CD4-positive, alpha-beta T cell treated with Interleukin-15 for 1 hour (primary cell): ENCODE measurements at places on chromosomes 6 and 20.

DNA sequence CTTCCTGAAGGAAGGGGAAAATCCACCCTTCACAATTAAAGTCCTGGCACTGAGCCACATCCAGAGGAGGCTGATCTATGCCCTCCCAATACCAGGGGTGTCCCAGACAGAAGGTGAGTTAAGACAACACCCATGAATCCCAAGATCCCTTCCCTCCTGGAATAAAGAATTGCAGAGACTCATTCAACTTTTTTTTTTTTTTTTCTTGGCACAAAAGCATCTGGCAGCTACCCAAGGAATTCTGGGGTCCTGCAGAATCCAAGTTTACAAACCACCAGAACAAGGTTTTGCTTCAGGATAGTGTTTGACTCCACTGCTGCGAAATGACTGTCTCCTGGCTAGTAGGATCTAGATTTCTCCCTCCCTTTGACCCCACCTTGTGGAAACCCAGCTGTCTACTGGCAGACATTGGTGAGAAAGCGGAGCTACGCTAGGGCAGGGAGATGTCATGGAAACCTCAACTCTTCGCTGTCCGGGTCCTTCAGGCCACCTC is 37.4 kb downstream of the JAG1 start:
- no peak for DNase-seq

- DNase-seq, result no peak
These were observed 7.6 kb downstream of the USP45 start for GRCh38 chr6:99507648-99508047.

DNA sequence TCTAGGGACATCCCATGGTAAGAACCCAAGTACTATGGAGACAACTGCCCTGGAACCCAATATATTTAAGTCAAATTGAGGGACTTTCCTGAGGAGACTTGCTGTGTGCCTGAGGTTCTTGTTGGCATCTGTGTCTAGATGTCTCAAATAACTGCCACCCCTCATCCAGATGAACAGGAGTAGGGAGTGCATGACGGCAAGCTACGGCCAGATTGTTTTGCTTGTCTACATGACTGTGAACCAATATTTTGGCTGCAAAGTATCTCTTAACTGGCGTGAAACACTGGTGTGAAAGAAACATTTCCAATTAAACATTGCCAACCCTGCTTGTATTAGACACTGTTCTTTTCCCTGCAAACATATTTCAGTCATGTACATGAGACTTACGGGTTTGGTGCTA is 52.4 kb upstream of the SIM1 start:
- no peak for DNase-seq

- DNase-seq, result no peak
These were observed 6.1 kb upstream of the ZNFX1 start for GRCh38 chr20:49283703-49284625.

DNA sequence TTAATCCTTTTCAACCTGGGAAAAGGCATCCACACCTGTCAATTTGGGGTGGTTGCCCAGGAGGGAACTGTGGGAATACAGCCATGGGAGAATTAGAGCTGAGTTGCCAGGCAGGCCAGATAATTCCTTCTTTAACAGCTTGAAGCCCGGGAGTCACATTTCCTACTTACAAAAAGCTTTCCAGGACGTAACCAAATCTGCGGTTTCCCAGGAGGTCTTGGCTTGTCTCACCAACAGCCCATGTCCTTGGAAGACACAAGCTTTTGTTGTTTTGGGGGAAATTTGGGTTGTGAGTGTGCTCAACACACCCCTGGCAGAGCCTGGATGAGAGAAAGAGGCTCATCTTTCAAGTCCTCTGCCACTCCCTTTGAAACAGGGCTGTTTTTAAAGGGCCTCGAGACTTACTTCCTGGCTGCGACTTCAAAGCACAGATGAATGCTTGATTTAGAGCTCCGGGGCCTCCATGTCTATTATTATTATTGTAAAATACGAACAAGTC is 465.9 kb upstream of the BTBD3 start:
- no peak for DNase-seq

- DNase-seq, result no peak
These were observed 27.9 kb upstream of the MCM3 start for GRCh38 chr6:52312461-52312860.

DNA sequence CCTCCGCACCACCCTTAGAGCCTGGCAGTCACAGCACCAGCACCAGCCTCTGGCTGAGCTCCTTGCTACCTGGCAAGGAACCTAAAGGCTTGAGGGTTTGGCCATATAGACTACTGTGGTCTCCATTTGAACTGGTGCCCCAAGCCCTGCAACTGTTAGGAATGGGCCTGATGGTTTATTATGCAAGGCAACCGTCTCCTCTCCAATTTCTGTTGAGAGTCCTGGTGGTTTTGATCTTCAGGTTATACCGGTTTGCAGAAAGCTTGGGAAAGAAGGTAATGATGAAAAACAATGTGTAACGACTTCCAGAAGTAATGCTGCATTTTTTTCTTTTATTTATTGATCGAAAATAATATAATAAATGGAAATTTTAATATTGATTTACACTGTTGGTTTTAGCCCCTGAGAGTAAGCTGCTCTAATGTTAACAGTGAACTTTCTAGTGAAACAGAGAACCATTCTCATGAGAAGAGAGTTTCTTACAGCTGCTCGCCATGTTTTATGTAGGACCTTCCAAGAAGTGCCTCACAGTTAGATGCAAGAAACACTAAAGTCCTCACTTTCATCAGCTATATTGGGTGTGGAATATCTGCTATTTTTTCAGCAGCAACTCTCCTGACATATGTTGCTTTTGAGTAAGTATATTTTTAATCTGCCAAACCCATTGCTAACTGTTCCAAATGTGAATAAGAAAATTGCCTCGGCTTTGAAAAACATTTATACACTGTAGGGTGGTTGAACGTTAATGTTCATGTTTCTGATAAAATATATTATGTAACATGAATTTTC is 112.8 kb downstream of the ADGRG6 start:
- DNase-seq, result no peak

DNA sequence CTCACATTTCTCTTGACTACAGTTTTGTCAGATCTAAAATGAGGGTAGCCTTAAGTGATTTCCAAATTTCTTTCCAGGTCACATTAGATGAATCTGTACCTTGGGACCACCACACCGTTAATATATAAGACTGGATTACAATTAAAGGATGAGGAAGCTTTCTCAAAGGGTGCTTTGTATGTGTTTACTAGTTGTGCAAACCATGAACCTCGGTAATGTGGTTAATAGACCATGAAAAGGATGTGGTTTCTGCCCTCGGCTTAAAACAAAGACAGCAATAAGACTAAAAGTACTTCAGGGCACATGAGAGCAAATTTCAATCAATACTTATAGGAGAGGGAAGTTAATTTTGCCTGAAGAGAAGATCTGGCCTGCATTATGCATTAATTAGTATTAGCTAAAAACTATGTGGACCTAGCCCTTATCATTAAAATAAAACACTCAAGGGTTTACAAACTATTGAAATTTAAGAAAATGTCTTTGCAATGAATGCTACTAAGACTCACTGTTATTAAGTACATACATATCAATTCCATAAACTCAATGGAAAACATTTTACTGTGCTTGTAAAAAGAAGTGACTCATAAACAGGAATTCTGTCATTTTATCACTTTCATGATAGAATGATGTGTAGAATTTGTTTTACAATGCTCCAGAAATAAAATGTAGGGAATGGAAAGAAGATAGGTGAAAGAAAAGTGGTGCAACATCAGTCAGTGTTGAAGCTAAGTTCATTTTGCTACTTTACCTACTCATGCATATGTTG is 936 bp upstream of the TMX4 start:
- DNase-seq, result no peak

- DNase-seq, result no peak
These were observed 82.4 kb downstream of the ZNF292 start for GRCh38 chr6:87237804-87238203.

- no peak for DNase-seq
These were observed 189.0 kb downstream of the UST start for GRCh38 chr6:148935705-148936435.

- no peak for DNase-seq
These were observed 634.3 kb downstream of the TBC1D32 start for GRCh38 chr6:120700001-120700400.
